Activated CD4-positive, alpha-beta T cell treated with anti-CD3 and anti-CD28 coated beads for 24 hours (primary cell): ENCODE measurements at places on chromosomes 4 and X.

- no peak for DNase-seq
These were observed 554.3 kb upstream of the TENM3 start for GRCh38 chr4:181688872-181689271.

DNA sequence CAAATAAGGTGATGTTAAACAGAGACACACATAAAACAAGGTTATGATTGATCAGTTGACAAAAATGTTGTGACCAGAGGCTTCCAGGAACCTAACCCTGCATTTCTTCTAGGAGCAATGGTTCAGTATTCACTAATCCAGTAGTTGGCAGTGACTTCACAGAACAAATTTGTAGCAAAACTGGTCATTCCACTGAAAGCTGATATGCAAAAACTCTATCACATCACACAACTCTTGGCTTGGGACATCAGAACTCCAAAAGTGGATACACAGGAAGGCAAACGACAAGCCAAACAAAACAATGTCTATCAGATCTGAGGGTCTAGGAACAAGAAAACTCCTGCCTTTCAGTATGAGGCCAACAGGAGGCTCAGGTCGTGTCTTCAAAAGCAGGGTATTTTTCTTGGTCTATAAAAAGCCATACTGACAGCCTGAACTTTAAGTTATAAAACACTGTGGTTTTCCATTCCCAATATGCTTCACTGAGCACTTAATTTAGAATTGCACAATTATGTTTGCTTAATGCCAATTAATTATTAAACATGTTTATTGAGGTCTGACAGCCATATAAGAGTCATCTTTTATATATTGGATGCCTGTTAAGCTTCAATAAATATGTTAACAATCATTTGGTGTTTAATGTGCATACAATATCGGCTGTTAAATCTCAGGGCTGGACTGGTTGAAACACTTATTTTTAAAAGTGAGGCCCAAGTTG, 45.6 kb downstream of the SOD3 start:
- no peak for DNase-seq

DNA sequence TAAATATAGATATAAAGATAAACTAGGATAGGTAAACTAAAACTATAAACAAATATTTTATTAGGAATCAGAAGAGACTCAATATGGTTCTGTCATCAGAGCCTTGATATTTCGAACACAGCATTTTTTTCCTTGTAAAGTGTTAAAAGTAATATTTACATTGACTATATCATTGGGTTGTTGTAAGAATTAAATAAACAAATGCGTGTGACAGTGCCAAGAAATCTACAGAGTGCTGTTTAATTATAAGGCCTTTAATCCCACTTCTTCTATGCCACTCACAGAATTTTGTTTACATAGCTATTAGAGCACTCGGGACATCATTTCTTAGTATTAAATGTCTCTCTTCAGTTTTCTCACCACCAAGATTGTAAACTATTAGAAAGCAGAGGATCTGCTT, 807.4 kb downstream of the FSTL5 start:
- DNase-seq: no peak

GRCh38 chrX:10360116-10360515, 203.3 kb downstream of the CLCN4 start:
- DNase-seq: no peak

GRCh38 chr4:183828125-183828524, 77.0 kb upstream of the STOX2 start:
- DNase-seq: no peak

DNA sequence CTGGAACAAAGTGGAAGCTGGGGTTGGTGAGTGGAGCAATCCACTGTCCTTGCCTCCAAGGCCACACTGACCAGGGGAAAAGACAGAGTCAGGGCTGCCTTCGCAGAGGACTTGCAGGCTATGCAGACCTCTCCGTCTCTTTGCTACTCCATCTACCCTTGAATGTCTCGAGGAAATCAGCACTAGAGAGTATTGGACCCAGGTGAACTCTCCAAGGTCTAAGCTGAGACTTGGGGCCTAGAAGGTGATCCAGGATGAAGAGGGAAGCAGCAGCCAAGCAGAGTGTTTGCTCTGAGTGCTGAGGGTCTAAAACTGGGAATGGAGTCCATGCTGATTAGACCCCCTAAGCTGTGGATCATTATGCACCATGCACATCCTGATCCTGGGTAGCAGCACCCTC, 54.5 kb downstream of the ANXA3 start:
- no peak for DNase-seq

- DNase-seq: no peak
These were observed 39.3 kb downstream of the RTL3 start for GRCh38 chrX:78619834-78620233.
